ENCODE measurements at places on chromosomes 12 and 14.

DNA sequence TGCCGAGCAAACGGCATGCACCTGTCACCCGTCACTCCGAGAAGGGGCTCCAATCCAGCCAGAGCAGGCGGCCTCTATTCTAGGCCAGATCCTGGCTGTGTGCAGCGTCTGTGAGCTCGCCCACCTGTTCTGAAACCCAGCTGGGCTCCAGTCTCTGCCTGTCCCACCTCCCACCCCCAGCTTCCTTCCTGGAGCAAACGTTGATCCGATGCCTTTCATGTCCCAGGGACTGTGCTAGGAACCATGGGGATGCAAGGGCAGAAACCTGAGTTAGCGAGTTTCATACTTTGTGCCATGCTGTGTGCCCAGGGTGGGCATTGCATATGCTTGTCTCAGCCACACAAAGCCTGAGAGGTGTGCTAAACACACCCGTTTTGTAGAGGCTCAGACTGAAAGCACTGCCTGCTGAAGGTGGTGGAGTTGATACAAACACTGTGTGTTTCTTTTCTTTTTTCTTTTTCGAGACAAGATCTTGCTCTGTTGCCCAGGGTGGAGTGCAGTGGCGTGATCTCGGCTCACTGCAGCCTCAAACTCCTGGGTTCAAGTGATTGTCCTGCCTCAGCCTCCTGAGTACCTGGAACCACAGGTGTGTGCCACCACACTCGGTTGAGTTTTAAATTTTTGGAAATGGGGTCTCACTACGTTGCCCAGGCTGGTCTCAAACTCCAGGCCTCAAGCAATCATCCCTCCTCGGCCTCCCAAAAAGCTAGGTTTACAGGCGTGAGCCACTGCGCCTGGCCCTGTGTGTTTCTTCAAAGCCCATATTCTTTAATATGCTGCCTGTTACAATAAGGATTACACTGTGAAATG is 84.1 kb upstream of the MED13L start:
- peak; percentile 23 for DNase-seq
- no peaks in the 10 kb centered on the region for H3K27me3 ChIP-seq
- no peaks in the 10 kb centered on the region for H3K36me3 ChIP-seq
- no peak overlapping the region for H3K4me3 ChIP-seq

- no peak for DNase-seq
- H3K27me3 ChIP-seq: no peaks in the 10 kb centered on the region
- peaks cover 39% of the 10 kb centered on the region for H3K4me1 ChIP-seq
- H3K36me3 ChIP-seq: peaks cover 30% of the 10 kb centered on the region
- no peak overlapping the region for H3K27ac ChIP-seq
Measured at GRCh38 chr14:91996948-91997371, 42.9 kb downstream of the TRIP11 start.

- H3K27me3 ChIP-seq: peaks cover 7% of the 10 kb centered on the region
- H3K4me1 ChIP-seq: no peaks in the 10 kb centered on the region
- H3K36me3 ChIP-seq: no peaks in the 10 kb centered on the region
- no peak for DNase-seq
- H3K4me3 ChIP-seq: no peak overlapping the region
- H3K27ac ChIP-seq: no peak overlapping the region
Measured at GRCh38 chr14:35998303-35998702, 172.2 kb downstream of the BRMS1L start.

DNA sequence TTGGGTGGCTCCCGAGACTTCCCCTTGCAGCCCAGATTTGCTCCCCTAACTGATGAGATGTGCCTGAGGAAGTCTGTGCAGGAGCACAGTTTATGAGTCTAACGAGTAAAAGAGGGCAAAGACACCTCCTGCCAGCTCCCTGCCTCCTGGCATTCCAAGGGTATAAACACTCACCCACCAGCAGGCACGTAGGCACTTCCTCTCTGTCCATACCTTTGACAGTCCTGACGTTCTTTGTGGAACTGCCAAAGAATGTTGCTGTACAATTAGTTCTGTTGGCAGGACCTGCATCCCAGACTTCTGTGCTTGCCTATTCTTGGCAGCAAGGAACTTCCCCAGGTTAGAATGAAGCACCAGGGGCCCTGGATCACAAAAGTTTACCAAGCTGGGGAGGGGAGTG is 889.3 kb downstream of the BCL11B start:
- no peak for DNase-seq
- no peaks in the 10 kb centered on the region for H3K27me3 ChIP-seq
- peaks cover 4% of the 10 kb centered on the region for H3K36me3 ChIP-seq
- peaks cover 2% of the 10 kb centered on the region for H3K4me1 ChIP-seq
- H3K27ac ChIP-seq: no peak overlapping the region

DNA sequence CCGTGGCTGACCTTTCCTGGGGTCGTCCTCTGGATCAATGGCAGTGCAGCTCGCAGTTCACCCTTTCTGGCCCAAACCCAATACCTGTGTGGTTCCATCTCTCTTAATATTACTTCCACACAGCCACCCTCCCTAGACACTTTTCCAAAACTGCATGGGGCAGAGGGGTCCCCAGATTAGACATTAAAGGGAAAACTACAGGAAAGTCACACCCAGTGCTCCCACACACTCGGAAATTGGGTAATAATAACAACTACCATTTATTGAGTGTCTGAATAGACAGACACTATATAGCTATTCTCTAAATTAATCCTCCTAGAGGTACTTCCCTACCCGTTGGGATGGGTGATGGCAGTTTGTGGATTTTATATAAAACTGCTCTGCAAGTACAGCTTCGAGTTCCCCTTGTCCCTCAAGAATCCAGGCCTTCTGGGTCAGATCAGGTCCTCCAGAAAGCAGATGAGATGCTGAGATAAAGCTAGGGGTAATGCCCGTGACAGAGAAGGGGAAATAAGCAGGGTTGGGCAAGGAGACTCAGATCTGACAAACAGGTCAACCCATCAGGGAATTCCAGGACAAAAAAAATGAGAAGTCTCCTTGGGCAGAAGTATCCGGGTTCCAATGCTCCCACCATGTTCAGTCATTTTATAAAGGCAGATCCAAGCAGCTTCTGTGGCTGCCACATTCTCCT is 795 bp upstream of the PXN start:
- DNase-seq: no peak
- peak overlapping the region; percentile 74 for H3K27ac ChIP-seq
- H3K4me3 ChIP-seq: peak overlapping the region; percentile 95
- H3K27me3 ChIP-seq: no peaks in the 10 kb centered on the region

GRCh38 chr12:49661191-49661590 is 37.8 kb downstream of the PRPF40B start:
- H3K4me1 ChIP-seq: peaks cover 70% of the 10 kb centered on the region
- peak overlapping the region; percentile 95 for H3K27ac ChIP-seq
- peaks cover 40% of the 10 kb centered on the region for H3K36me3 ChIP-seq
- peak; percentile 66 for DNase-seq
- H3K4me3 ChIP-seq: peak overlapping the region; percentile 28
- no peaks in the 10 kb centered on the region for H3K27me3 ChIP-seq

DNA sequence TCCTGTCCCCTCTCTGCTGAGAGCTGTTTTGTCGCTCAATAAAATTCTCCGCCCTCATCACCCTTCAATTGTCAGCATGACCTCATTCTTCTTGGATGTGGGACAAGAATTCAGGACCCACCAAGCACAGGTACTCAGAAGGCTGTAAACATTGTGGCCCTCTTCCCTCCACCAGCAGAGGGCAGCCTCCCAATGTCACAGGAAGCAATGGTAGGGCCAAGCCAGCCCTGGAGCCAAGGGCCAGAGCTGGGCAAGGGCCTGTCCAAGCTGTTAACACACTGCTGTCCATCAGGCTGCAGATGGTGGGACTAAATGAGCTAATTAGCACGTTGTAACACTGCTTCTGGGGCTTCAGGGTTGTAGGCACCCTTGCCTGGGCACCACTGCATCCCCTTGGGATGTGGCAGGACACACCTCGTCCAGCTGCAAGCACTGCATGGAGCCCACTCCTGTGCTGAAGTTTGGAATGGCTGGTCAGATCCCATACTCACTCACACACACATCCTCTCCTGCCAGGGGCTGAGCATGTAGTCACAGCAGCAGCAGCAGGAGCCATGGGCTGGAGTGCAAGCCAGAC is 62.7 kb upstream of the HECTD1 start:
- no peaks in the 10 kb centered on the region for H3K36me3 ChIP-seq
- H3K4me1 ChIP-seq: peaks cover 10% of the 10 kb centered on the region
- DNase-seq: peak; percentile 58
- H3K27ac ChIP-seq: no peak overlapping the region
- H3K27me3 ChIP-seq: no peaks in the 10 kb centered on the region

GRCh38 chr14:88482524-88482923 is 72.3 kb downstream of the PTPN21 start:
- DNase-seq: no peak
- H3K27me3 ChIP-seq: peaks cover 9% of the 10 kb centered on the region
- no peaks in the 10 kb centered on the region for H3K36me3 ChIP-seq
- no peak overlapping the region for H3K27ac ChIP-seq
- H3K4me1 ChIP-seq: no peaks in the 10 kb centered on the region
- no peak overlapping the region for H3K4me3 ChIP-seq

DNA sequence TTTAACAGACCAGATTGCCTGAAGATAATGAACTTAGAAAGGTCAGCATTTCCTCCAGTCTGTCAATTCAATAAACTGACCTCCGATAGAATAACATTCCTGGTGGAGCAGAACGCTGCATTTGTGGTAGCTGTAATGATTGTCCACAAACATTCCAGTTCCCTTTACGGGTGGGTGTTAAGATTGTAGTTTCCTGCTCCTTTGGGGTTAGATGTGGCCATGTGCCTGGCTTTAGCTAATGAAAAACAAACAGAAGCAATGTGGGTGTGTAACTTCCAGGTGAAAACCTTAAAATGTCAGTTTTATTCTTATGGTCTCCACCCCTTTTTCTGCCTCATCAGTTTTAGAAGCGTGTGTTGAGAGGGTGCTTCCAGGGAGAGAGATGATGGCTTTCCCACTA is 217.3 kb upstream of the CRY1 start:
- H3K4me3 ChIP-seq: no peak overlapping the region
- peaks cover under 1% of the 10 kb centered on the region for H3K27me3 ChIP-seq
- no peaks in the 10 kb centered on the region for H3K36me3 ChIP-seq
- DNase-seq: no peak

DNA sequence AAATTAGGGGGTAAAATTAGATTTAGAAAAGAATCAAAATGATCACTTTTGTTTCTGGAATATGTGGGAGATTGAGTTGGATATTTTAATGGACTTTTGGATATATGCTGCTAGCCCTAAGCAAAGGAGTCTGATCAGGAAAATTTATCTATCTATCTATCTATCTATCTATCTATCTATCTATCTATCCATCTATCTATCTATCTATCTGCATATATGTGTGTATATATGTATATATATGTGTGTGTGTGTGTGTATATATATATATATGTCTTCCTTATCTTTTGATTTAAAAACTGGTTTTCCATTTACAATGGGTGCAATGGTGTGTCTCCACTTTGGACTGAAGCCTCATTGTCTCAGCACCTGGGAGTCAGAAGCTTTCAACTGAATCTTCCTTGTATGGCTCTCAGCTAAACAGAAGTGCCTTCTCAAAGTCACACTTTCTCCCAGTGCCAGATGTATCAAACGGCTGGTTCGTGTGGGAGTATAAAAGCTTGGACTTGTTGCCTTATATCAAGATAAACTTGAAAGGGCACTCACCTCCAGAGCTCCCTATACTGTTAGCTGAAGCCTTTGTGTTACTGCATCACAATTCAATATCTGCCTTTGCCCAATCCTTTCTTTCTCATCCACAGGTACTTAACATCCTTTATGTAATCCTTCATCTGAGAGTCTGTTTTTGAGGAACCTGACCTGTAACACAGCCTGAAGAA is 31.6 kb upstream of the CD69 start:
- peak overlapping the region; percentile 64 for H3K27ac ChIP-seq
- H3K4me1 ChIP-seq: peaks cover 75% of the 10 kb centered on the region
- peaks cover 5% of the 10 kb centered on the region for H3K36me3 ChIP-seq

- no peaks in the 10 kb centered on the region for H3K36me3 ChIP-seq
- H3K4me3 ChIP-seq: no peak overlapping the region
- no peaks in the 10 kb centered on the region for H3K4me1 ChIP-seq
- peaks cover 2% of the 10 kb centered on the region for H3K27me3 ChIP-seq
- DNase-seq: no peak
- H3K27ac ChIP-seq: no peak overlapping the region
Measured at GRCh38 chr12:117590386-117590785, 229.0 kb upstream of the NOS1 start.

GRCh38 chr12:28568118-28568517 is 377.9 kb downstream of the CCDC91 start:
- H3K4me1 ChIP-seq: no peaks in the 10 kb centered on the region
- H3K4me3 ChIP-seq: no peak overlapping the region
- no peak for DNase-seq
- no peaks in the 10 kb centered on the region for H3K27me3 ChIP-seq

DNA sequence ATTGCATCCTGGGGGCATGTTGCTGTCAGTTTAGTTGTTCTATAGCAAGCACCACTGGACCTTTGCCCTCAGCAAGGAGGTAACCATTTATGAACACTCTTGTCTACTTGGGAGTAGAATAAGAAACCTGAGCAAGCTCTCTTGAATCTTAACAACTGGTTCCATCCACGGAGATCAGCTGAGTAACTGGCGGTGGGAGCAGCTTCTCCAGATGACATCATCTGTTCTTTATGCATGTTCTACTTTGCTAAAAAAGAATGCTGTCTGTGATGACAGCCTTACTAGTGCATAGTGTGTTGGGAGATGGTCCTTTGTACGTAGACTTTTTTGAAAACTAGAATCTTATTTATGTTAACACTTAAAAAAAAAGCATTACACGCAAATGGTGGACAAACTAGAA is 17.7 kb downstream of the SLC4A8 start:
- DNase-seq: no peak
- no peaks in the 10 kb centered on the region for H3K27me3 ChIP-seq
- H3K36me3 ChIP-seq: no peaks in the 10 kb centered on the region
- H3K4me1 ChIP-seq: peaks cover 17% of the 10 kb centered on the region

GRCh38 chr12:5465384-5465783 is 33.5 kb downstream of the NTF3 start:
- H3K27ac ChIP-seq: no peak overlapping the region
- H3K4me1 ChIP-seq: no peaks in the 10 kb centered on the region
- H3K4me3 ChIP-seq: no peak overlapping the region
- no peaks in the 10 kb centered on the region for H3K36me3 ChIP-seq
- DNase-seq: no peak
- peaks cover 5% of the 10 kb centered on the region for H3K27me3 ChIP-seq

GRCh38 chr14:69262516-69262915 is 2.6 kb downstream of the GALNT16 start:
- no peak for DNase-seq
- H3K27ac ChIP-seq: no peak overlapping the region
- peaks cover 7% of the 10 kb centered on the region for H3K4me1 ChIP-seq
- peaks cover 47% of the 10 kb centered on the region for H3K27me3 ChIP-seq

- DNase-seq: peak; percentile 49
- H3K4me3 ChIP-seq: no peak overlapping the region
- no peaks in the 10 kb centered on the region for H3K4me1 ChIP-seq
- H3K36me3 ChIP-seq: no peaks in the 10 kb centered on the region
- no peak overlapping the region for H3K27ac ChIP-seq
Measured at GRCh38 chr12:53791735-53792326, 40.1 kb upstream of the CISTR start.

Measured in activated CD4-positive, alpha-beta T cell treated with anti-CD3 and anti-CD28 coated beads for 36 hours (primary cell).